CD4-positive, alpha-beta T cell treated with Interleukin-15 for 4 hours (primary cell): ENCODE measurements at places on chromosomes 7 and 10.

DNA sequence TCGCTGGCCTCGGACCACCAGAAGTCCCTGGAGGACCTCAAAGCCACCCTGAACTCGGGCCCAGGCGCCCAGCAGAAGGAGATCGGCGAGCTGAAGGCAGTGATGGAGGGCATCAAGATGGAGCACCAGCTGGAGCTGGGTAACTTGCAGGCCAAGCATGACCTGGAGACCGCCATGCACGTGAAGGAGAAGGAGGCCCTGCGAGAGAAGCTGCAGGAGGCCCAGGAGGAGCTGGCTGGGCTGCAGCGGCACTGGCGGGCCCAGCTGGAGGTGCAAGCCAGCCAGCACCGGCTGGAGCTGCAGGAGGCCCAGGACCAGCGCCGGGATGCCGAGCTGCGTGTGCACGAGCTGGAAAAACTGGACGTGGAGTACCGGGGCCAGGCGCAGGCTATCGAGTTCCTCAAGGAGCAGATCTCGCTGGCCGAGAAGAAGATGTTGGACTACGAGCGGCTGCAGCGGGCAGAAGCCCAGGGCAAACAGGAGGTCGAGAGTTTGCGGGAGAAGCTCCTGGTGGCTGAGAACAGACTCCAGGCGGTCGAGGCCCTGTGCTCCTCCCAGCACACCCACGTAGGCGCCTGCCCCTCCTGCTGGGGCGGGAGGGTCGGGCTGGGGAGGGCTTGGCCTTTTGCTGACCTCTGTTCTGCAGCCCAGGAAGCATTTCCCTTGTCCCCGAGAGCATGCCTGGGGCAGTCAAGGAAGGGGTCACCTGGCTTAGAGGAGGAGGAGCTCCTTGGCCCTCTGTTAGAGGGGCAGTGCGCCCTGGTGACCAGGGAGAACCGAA, 77.3 kb upstream of the GTF2IRD1 start:
- DNase-seq = no peak

DNA sequence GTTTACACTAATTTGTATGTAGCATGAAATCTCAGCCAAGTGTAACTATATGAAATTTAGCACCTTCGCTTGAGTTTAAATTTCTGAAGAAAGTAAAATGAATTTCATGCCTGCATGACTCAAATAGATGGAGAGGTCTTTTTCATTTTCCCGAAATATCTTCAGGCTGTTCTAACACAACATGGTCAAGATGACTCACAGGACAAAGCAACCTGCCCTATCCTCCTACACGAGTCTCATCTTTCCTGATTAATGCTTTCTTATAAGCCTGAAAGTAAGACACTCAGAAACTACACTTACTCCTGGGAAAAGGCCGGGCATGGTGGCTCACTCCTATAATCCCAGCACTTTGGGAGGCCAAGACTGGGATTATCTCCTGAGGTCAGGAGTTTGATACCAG, 41.2 kb downstream of the CH25H start:
- DNase-seq = no peak

GRCh38 chr10:1036341-1036791, 10.7 kb upstream of the IDI2 start:
- peak; percentile 33 for DNase-seq

- no peak for DNase-seq
Observed at GRCh38 chr10:72068901-72069446, 19.4 kb downstream of the SPOCK2 start.

DNA sequence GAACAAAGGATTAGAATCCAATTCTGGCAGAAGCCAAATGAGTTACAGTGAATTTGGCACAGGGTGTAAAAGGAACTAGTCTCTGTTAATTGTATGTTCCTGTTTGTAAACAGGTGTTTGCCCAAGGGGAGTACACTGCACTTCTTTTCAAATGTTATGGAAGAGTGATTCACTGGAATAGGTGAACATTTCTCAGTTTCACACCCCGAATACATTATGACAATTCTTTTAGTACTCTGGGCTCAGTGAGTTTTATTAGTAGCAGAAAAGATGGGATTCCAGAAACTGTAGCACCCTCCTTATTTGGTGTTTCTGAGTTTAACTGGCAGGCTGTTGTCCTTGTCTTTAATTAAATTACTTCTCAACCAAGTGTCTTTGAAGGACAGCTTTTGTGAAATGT, 329.2 kb downstream of the BBS9 start:
- DNase-seq = no peak

DNA sequence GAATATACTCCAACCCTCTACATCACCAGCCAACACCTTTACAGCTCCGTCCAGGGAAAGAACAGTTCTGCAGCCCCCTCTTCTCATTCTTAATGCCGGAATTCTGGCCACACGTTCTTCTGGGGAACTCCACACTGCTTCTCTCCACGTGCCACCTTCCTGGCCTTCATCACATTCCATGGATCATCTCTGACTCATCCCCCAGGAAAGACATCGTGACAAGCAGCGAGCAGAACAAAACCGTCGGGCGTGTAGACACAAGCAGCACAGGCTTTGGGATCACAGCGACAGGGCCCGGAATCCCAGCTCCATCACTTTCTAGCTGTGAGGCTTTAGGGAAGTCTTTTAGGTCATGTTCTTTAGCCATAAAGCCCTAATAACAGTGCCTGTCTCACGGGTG, 590.3 kb upstream of the FOXK1 start:
- DNase-seq = no peak

DNA sequence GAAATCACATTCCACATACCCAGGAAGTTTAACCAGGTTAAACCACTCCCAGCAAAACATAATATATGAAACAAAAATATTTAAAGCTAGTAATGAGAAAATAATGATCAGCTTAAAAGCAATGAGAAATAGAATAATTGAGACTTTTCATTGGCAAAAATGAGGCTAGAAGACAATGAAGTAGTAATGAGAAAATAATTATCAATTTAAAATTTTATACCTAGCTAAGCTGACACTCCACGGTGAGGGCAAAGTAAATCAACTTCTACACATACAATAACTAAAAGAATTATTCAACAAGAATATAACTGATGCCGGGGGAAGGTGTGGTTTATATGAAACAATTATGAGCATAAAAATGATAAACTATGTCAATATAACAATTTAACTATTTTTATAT, 82.2 kb upstream of the TES start:
- no peak for DNase-seq

DNA sequence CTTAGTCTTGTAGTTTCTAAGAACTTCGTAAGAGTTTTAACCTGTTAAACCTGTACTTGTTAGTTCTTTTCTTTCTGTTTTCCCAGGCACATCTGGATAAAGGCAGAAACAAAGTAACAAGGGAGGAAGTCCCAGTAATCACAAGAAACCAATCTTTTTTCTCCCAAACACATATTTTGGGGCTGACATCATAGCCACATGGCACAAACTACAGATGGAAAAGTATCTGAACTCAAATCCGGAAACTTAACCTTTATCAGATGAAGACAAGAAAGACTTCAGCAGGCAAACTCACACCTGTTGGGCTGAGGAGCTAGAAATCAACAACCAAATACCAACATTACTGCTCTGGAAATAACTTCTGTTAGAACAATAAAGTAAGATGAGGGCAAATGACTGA, 67.1 kb downstream of the CUBN start:
- no peak for DNase-seq
